Osteoblast (primary cell): ENCODE measurements at places on chromosomes 5 and 9. TPM values are rescaled to one million over a fixed set of nuclear protein-coding genes. Genes with fewer than 3 reads are reported as not detected.
A peak's percentile ranks its signal among the peaks of the same experiment; 100 is the strongest.

ACTBL2 gene
- not detected in 2 replicates for total RNA-seq

SOHLH1 gene
- not detected in 2 replicates for total RNA-seq

GPR150 gene
- total RNA-seq = 0.29 and 0.36 TPM in 2 replicates

ZDHHC11B gene
- not detected in 2 replicates for total RNA-seq

MEGF9 gene
- total RNA-seq = 10.9 and 11.8 TPM in 2 replicates

ABCA1 gene
- total RNA-seq = 50.1 and 73.1 TPM in 2 replicates

CMYA5 gene
- 2.1 and 2.2 TPM in 2 replicates for total RNA-seq

GRCh38 chr9:113796646-113797426 lies 79.3 kb upstream of the ZNF618 start:
- no peaks in the 10 kb centered on the region for H3K36me3 ChIP-seq
- no peak for DNase-seq
- H3K4me3 ChIP-seq = no peak overlapping the region

DNA sequence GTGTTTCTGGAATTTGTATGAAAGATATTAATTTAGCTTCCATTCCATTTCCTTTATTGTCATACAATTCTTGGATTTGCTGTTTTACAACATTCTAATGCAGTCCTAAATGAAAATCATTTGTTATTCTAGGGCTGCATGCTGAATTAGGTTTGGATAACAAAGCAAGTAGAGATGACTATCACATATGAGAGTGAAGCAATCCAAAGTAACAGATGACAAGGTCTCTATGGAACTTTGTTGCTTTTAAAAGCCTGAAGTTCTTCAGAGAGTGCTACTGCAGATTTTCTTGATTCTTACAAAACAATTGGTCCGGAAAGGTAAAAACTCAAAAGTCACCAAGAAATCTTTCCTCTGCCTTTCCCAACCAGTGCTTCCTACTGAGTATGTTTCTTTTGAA lies 56.9 kb upstream of the VCAN start:
- H3K27me3 ChIP-seq = no peaks in the 10 kb centered on the region
- H3K27ac ChIP-seq = no peak overlapping the region
- H3K4me3 ChIP-seq = no peak overlapping the region
- no peak for DNase-seq
- no peaks in the 10 kb centered on the region for H3K4me1 ChIP-seq
- H3K36me3 ChIP-seq = no peaks in the 10 kb centered on the region

- no peaks in the 10 kb centered on the region for H3K4me1 ChIP-seq
- no peak for DNase-seq
- no peak overlapping the region for H3K4me3 ChIP-seq
- H3K27me3 ChIP-seq = peaks cover 10% of the 10 kb centered on the region
- H3K36me3 ChIP-seq = no peaks in the 10 kb centered on the region
Observed at GRCh38 chr9:37625036-37625757, 25.6 kb upstream of the FRMPD1 start.

DNA sequence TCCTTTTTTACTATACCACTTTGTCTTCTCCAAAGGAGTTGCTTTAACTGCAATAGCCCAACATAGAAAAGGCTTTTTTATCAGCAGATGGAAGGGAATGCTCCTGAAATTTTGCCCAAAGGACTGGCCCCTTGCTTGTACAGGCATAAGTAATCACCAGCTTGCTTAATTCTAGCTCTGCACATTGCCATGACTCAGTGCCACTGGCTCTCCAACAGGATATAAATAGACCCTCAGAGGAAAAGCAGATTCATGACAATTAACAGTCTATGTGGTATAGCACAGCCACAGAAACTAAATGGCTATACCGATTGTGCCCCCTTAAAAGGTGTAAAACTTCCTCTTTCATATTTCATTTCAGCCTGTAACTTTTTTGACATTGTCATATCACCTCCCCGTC lies 227.0 kb downstream of the ZNF608 start:
- H3K27ac ChIP-seq = no peak overlapping the region
- no peak overlapping the region for H3K4me3 ChIP-seq
- peak; percentile 87 for DNase-seq
- no peaks in the 10 kb centered on the region for H3K36me3 ChIP-seq
- no peaks in the 10 kb centered on the region for H3K27me3 ChIP-seq

GRCh38 chr9:116687754-116688135 lies 640 bp downstream of the TRIM32 start:
- peaks cover 4% of the 10 kb centered on the region for H3K36me3 ChIP-seq
- H3K27me3 ChIP-seq = no peaks in the 10 kb centered on the region
- H3K4me3 ChIP-seq = peak overlapping the region; percentile 87
- H3K27ac ChIP-seq = peak overlapping the region; percentile 52
- DNase-seq = peak; percentile 73

- H3K27ac ChIP-seq = no peak overlapping the region
- H3K36me3 ChIP-seq = no peaks in the 10 kb centered on the region
Observed at GRCh38 chr9:88972401-88972800, 18.9 kb upstream of the S1PR3 start.

DNA sequence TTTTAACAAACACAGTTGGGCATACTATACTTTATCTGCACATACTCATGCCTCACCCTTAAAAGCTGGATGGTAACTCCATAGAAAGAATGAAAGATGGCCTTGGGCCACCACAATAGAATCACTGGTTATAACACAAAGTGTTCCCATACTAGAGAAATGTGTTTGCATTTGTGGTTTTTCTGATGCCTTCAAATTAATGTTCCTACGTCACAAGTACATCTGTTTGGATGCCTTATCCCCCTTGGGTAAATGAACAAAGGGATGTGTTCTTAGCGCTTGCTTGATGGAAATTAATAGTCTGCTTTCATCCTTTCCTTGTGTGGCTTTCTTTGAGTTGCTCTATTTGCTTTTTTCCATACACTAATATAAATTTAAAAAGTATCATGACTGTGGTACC lies 291.1 kb upstream of the PDE4D start:
- no peaks in the 10 kb centered on the region for H3K4me1 ChIP-seq
- no peak overlapping the region for H3K27ac ChIP-seq
- H3K36me3 ChIP-seq = no peaks in the 10 kb centered on the region
- H3K4me3 ChIP-seq = no peak overlapping the region
- H3K27me3 ChIP-seq = no peaks in the 10 kb centered on the region
- no peak for DNase-seq

DNA sequence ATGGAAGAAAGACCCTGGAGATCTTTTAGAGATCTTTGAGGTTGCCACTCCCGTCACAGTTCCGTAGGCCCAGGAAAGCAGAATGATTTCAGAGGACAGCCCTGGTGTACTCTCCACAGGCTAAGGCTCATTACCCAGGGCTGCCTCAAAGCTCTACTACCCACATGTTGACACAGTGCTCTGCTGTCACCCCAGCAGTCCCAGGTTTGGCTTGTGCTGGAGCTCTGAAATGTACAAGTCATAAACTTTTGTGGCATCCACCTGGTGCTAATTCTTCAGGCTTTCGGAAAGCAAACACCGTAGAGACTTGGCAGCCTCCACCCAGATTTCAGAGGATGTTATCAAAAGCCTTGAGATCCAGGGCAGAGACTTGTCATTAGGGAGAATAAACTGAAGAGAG lies 136.5 kb downstream of the MTRR start:
- H3K4me1 ChIP-seq = no peaks in the 10 kb centered on the region
- H3K27ac ChIP-seq = no peak overlapping the region
- no peak for DNase-seq
- H3K27me3 ChIP-seq = no peaks in the 10 kb centered on the region
- no peak overlapping the region for H3K4me3 ChIP-seq

GRCh38 chr9:111799915-111800526 lies 5.3 kb upstream of the SHOC1 start:
- H3K36me3 ChIP-seq = no peaks in the 10 kb centered on the region
- no peak overlapping the region for H3K4me3 ChIP-seq
- no peaks in the 10 kb centered on the region for H3K4me1 ChIP-seq
- no peaks in the 10 kb centered on the region for H3K27me3 ChIP-seq
- DNase-seq = no peak

GRCh38 chr5:120605325-120606079 lies 141.4 kb downstream of the PRR16 start:
- H3K27ac ChIP-seq = peak overlapping the region; percentile 91
- peaks cover 81% of the 10 kb centered on the region for H3K4me1 ChIP-seq
- H3K36me3 ChIP-seq = peaks cover 3% of the 10 kb centered on the region
- peak overlapping the region; percentile 8 for H3K4me3 ChIP-seq
- no peaks in the 10 kb centered on the region for H3K27me3 ChIP-seq

DNA sequence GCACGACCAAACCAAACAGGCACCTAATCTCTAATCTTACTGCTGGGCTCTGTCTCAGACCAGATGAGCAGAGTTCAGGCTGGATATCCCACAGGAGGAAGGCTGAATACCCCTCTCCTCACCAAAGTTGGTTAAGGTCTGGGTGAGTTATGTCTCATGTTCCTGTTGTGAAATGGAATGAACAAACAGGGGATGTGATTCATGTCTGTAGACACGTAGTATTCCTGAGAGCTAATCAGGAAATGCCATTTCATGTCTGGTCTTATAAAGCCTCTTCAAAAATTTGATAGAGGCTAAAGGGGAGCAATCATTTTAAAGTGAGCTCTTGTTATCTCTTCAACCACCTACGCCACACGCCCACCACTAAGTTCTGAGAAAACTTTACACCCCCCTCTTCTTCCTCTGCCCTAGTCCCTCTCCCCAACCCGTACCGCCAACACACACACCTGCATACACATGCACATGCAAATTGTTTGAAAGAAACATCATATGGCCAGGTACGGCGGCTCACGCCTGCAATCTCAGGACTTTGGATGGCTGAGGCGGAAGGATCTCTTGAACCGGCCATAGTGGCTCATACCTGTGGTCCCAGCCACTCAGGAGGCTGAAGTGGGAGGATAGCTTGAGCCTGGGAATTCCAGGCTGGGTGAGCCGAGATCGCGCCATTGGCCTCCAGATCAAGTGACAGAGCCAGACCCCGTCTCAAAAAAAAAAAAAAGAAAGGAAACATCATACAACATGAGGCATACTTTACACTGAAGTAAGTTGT lies 69.8 kb upstream of the RAI14 start:
- peak; percentile 79 for DNase-seq
- H3K36me3 ChIP-seq = no peaks in the 10 kb centered on the region
- H3K27me3 ChIP-seq = no peaks in the 10 kb centered on the region
- H3K4me1 ChIP-seq = peaks cover 29% of the 10 kb centered on the region
- H3K27ac ChIP-seq = peak overlapping the region; percentile 97

GRCh38 chr5:78550891-78551290 lies 97.7 kb downstream of the LHFPL2 start:
- no peak overlapping the region for H3K4me3 ChIP-seq
- H3K4me1 ChIP-seq = peaks cover 43% of the 10 kb centered on the region
- no peak for DNase-seq
- no peaks in the 10 kb centered on the region for H3K36me3 ChIP-seq
- H3K27me3 ChIP-seq = no peaks in the 10 kb centered on the region

DNA sequence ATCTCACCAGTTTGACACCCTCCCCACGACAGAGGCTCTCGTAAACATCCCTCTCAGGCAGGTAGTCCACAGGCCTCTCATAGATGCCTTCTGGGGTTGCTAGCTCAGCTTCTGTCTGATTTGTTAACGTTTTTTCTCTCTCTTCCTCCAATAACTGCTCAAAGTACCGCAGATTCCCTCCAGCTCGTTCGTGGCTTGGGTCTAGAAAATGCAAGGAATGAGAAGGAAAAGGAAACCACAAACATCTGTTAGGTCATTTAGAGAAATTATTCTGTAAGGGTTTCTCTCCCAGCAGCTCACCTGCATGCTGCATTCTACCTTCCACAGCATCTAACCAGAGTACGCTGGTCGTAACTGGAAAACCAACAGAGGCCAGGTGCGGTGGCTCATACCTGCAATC lies 18.5 kb downstream of the P4HA2 start:
- H3K27ac ChIP-seq = no peak overlapping the region
- peaks cover 88% of the 10 kb centered on the region for H3K36me3 ChIP-seq
- no peak overlapping the region for H3K4me3 ChIP-seq
- H3K27me3 ChIP-seq = no peaks in the 10 kb centered on the region
- DNase-seq = no peak
- no peaks in the 10 kb centered on the region for H3K4me1 ChIP-seq

- no peaks in the 10 kb centered on the region for H3K27me3 ChIP-seq
- no peak overlapping the region for H3K27ac ChIP-seq
- no peaks in the 10 kb centered on the region for H3K36me3 ChIP-seq
- H3K4me3 ChIP-seq = no peak overlapping the region
Observed at GRCh38 chr5:131754363-131754762, 42.5 kb downstream of the FNIP1 start.

GRCh38 chr5:127766676-127767335 lies 63.6 kb downstream of the CCDC192 start:
- H3K4me1 ChIP-seq = peaks cover 7% of the 10 kb centered on the region
- peaks cover 16% of the 10 kb centered on the region for H3K27me3 ChIP-seq
- no peak overlapping the region for H3K27ac ChIP-seq
- no peaks in the 10 kb centered on the region for H3K36me3 ChIP-seq

DNA sequence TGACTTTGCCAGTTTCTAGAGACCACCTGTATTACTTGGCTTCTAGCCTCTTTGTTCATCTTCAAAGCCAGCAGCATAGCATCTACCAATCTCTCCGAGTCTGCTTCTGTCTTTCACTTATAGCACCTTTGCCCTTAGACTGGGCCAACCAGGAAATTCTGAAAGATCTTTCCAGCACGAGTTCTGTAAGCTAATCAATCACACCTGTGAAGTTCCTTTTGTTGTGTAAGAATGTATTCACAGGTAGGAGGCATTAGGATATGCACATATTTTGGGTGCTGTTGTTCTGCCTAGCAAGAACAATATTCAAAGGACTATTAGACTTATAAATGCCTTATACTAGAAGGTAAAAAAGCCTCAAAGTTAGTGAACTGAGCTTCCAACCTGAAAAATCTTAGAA lies 232.1 kb downstream of the CDH12 start:
- no peak overlapping the region for H3K4me3 ChIP-seq
- DNase-seq = no peak
- H3K36me3 ChIP-seq = no peaks in the 10 kb centered on the region
- H3K27me3 ChIP-seq = no peaks in the 10 kb centered on the region
- H3K4me1 ChIP-seq = no peaks in the 10 kb centered on the region

- DNase-seq = peak; percentile 31
- peaks cover 31% of the 10 kb centered on the region for H3K4me1 ChIP-seq
- no peaks in the 10 kb centered on the region for H3K27me3 ChIP-seq
- H3K36me3 ChIP-seq = no peaks in the 10 kb centered on the region
Observed at GRCh38 chr9:121943463-121943862, 149.6 kb downstream of the TTLL11 start.

DNA sequence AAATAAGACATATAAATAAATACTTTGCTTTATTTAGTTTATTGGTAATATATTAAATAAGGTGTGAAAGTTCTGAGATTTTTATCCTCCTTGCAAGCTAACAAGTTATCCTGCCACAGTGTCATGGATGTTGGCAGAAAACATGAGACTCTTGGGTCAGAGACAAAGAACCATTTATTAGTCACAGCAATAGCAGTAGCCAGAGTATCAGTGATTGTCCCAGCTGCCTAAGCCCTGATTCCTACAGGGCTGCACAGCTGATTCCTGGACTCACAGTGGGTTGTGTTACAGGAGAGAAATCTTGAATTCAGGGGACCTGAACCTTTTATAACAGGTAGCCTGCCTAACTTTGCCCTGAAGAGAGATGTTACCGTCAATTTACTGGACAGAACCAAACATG lies 304.5 kb upstream of the ZNF608 start:
- H3K4me1 ChIP-seq = peaks cover 12% of the 10 kb centered on the region
- no peaks in the 10 kb centered on the region for H3K27me3 ChIP-seq
- H3K27ac ChIP-seq = no peak overlapping the region
- no peak overlapping the region for H3K4me3 ChIP-seq
- no peak for DNase-seq

- no peak overlapping the region for H3K4me3 ChIP-seq
- H3K36me3 ChIP-seq = no peaks in the 10 kb centered on the region
- no peaks in the 10 kb centered on the region for H3K27me3 ChIP-seq
- DNase-seq = no peak
Observed at GRCh38 chr5:56337715-56338319, 104.7 kb upstream of the ANKRD55 start.
